Stimulated activated CD4-positive, alpha-beta T cell treated with anti-CD3 and anti-CD28 coated beads, Interleukin-2, amount 100 ng/mL, for 4 hours (primary cell): ENCODE measurements at places on chromosomes 6 and 20.

GRCh38 chr20:22582386-22582963 lies 1.9 kb downstream of the FOXA2 start:
- no peak for DNase-seq

DNA sequence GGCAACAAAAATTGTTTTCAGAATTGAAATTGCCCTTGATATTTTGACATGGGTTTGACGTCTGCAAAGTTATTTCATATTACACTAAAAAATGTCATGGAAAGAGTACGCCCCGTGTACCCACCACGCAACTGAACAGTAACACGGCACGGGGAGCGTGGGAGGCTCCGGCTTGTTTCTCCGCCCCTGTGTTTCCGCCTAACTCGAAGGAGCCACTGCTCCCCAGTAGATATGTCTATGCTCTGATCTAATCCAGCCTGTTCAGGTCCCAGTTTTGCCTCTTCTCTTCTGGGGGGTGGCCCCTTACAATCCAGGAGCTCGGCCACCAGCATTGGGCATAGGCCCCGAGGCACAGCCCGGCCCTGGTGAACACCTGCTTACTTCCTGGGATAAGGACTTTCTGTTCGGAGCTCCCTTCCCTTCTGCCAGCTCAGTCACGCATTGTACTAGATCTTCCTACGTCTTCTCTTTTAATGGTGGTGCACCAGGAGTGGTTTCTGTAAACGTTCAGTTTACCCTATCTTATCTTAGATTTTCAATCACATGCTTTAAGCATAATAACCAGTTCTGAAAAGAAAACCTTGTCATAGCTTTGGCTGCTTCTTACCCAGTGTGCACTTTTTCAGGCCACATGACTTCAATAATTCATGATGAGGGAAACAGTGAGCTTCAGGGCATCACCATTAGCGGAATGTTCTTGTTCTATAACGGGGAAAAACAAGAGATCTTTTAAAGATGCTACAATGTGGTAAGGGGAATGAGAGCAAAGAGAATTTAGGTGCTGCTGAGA lies 43.9 kb upstream of the EXOC2 start:
- DNase-seq = no peak

DNA sequence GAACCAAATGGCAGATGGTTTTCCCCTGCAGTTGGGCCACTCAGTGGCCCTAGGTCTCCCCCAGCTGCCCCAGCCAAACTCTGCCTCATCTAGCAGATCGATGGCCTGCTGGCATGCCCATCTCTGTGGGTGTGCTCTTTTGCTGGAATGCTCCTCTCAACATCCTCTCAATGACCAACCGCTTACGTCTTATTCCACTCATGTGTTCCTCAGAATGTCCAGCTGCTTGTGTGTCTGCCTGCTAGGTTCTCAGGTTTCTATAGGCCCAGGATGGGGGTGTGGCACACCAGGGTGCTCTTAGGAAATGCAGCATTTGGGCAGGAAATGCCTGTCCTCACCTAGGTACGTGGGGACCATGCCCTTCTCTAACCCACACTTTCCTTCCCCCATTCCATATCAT lies 509.9 kb upstream of the SYNCRIP start:
- DNase-seq = no peak

DNA sequence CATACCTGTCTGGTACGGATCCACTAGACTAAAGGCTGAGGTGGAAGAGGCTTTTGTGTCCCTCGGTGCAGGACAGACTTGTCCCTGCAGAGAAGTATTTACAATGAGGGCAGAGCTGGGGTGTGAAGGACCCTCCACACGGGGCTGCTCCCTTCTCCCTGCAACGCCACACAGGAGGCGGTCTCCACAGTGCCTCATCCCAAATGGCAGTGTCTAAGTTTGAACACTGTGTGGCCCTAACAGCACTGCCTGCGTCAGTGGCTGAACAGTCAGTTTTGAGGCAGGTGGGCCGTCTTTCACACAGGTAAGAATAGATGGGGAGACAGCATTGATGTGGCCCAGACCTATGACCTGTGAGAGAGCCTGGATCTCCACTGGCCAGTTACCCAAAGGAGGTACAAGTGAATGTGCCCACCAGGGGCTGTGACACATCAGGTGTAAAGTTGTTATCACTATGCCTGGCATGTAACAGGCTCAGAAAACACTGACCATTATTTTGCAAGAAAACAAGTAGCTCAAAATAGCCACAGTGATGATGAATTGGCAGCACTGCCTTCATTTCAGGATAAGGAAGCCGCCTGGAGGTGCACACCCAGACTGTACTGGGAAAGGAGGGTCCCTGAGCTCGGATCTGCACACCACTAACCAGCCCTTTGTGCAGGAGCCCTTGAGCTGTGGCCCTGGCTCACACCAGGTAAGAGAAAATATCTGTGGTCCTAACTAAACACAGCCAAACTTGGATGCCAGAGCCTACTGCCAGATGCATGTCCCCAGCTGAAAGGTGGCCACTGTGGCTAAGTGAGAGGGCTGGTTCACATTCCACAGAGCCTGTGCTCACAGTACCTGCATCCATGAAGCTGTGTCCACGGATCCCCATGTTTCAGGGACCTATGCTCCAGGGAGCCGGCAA lies 246.7 kb downstream of the DLL1 start:
- DNase-seq = no peak

DNA sequence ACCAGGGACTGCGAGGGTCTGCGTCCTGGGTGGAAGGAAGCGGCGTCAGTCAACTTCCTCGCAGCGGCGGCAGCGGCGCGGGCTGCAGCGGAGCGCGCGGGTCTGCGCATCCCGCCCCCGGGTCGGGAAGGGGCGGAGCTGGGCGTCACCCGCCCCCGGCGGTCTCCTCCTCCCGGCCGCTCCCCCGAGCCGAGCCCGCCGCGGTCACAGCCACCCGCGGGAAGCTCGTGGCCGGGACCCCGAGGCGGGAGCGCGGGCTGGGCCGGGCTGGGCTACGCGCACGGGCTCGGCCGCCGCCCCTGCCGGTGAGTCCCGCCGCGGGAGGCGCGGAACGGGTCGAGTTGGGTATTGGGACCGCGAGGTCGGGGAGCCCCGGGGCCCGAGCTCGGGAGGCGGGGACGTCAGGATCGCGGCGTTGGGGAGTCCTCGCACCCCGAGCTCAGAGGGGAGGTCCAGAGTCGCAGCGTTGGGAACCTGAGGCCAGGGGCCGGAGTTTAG lies at the start of gene PAQR8:
TSS of gene PAQR8 (plus strand) at position 207 of the 498 bp plus-strand sequence. CDS start 41,063 bp downstream, outside the sequence.
- peak; percentile 79 for DNase-seq

GRCh38 chr20:53795170-53795569 lies 201.5 kb upstream of the ZNF217 start:
- DNase-seq = no peak

DNA sequence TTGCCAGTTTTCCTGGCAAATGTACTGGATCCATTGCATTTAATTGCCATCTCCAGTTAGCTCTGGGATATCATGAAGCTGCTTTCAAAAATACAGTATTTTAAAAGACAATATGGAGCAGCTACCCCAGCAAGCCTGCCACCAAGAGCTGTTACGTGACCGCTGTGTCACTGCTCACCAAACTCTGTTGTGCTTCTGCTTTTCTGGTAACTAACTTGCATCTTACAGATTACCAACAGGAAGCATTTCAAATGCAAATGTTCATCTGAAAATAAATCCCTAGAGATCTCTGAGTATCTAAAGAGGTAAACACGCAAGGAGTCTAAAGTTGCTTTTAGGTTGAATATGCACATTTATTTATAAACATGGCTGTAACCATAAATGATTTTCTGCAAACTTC lies 1008.3 kb downstream of the KIF16B start:
- no peak for DNase-seq

- DNase-seq = no peak
Observed at GRCh38 chr6:137819740-137820139, 47.3 kb upstream of the TNFAIP3 start.

DNA sequence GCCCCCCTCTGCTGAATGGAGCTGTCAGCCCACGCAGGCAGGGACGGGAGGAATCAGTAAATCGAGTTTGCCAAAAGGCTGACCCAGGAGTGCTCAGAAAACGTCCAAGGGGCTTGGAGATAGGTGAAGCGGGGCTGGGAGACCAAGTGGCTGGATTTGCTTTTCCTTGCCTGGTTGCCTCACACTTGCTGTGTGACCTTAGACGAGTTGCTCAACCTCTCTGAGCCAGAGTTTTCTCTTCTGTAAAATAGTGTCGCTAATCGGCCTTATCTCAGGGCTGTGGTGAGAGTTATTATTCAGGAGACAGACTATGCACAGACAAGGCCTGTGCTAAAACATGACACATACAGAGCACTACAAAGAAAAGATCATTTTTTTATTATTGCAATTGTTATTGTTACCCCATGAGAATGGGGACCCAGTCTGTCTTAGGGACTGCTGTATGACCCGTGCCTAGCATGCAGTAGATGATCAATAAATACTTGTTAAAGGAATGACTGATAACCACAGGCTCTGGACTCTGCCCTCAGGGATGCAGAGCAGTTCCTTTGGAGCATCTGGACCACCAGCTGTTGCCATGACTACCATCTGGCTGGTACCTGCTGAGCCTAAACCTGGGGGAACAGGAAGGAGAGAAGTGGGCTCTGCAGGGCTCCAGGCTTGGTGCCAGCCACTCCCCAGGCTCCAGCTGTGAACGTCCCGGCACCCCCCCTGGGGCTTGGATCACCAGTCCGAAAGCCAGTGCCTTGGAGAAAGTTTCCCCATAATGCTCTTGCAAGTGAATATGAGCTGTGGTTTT lies 901 bp downstream of the KCNK15 start:
- no peak for DNase-seq

DNA sequence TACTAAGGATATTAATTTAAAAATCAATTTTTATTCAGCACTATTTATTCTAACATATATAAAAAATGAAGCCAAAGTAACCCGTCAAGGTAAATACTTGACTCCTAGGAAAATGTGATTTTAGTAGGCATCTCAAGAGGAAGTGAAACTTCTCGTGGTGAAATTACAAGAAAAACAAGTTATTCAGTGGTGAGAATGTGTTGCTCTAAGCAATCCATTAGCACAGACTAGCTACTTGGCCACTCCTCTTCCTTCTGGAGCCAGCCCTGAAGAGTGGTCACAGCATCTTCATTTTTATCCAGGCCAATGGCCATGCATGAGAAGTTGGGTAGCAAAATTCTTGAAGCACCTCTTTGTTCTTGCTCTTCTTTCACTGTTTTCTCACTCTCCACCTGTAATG lies 40.4 kb upstream of the GFRAL start:
- DNase-seq = no peak

GRCh38 chr6:71585472-71585871 lies 296.9 kb downstream of the OGFRL1 start:
- DNase-seq = no peak

- DNase-seq = no peak
Observed at GRCh38 chr20:41005361-41005729, 23.3 kb upstream of the TOP1 start.

DNA sequence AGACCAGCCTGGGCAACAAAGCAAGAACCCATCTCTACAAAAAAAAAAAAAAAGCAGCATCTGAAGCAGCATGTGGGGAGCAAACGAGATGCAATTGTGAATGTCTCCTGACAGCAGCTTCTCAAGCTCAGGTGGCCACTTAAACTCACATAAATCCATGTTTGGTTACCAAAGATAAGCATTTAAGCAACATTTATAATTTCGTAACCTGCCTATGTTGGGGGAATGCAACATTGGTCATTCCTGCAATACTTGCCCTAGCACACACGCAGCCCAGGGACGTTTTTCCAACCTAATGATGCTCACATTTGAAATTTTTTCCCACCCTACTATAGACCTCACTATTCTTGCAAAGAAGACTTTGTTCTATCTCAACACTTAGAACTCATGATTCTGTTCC lies 113.3 kb downstream of the ZFP64 start:
- DNase-seq = no peak

- DNase-seq = no peak
Observed at GRCh38 chr20:48850257-48850976, 22.6 kb upstream of the PREX1 start.

DNA sequence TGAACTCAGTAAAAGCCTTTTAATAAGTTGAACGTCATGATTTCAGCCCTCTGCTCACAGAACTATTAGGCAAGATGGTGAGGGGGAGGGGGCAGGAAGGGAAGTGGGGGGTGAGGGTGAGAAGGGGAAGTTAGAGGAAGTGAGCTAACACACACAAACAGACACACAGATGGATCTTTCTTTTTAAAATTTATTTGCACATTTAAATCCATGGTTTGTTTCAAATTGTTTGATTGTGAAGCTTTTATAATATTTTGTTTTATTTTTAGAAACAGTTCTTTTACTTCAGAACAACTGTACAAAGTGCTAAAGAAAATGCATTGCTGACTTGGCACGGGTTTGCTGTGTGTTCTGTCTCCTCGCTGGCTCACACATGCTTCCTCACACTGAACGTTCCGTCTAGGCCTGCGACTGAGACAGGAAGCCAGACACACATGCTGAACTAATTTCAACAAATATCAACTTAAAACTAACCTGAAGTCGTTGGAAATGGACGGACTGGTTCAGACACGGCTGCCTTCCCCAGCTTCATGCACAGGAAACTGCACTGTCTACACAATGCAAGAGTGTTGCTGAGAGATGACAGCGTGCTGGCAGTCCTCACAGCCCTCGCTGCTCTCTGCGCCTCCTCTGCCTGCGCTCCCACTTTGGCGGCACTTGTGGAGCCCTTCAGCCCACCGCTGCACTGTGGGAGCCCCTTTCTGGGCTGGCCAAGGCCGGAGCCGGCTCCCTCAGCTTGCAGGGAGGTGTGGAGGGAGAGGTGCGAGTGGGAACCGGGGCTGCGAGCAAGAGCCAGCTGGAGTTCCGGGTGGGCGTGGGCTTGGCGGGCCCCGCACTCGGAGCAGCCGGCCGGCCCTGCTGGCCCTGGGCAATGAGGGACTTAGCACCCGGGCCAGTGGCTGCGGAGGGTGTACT lies 8.1 kb upstream of the ZBP1 start:
- peak; percentile 48 for DNase-seq

DNA sequence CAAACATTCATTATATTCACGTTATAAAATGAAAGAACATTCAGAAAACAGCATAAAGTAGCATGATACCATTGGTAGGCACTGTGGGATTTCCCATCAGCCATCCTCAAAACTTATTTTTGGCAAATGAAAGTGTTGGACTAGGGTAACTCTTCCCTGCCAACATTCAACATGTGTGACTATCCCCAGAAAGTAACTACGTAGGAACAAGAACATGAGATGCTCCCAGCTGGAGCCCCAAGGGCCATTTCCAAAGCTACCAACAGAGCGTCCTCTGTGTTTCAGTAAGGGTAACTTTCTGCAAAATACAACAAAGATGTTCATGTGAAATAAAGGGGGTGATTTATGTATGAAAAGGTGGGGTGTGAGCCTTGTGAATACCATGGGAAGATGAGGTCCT lies 28.4 kb upstream of the PTPN1 start:
- DNase-seq = no peak

DNA sequence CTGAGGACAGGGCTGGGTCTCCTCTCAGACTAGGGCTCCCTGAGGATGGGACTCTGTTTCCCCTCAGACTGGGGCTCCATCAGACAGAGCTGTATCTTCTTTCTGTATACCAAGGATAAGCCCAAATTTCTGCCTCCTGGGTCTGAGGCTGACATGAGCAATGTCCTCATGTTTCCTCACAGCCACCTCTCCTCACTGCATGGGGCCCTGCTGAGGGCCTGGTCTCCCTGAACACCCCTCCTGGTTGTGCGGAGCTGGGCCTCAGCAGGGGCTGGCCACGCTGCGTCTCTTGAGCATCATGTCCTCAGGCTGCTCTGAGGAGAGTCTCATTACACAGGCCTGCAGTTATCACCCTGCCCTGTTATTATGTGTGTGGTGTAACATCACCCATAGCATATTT lies 144.6 kb downstream of the LRFN2 start:
- DNase-seq = no peak
